ENCODE measurements at places on chromosomes 2 and 18.

DNA sequence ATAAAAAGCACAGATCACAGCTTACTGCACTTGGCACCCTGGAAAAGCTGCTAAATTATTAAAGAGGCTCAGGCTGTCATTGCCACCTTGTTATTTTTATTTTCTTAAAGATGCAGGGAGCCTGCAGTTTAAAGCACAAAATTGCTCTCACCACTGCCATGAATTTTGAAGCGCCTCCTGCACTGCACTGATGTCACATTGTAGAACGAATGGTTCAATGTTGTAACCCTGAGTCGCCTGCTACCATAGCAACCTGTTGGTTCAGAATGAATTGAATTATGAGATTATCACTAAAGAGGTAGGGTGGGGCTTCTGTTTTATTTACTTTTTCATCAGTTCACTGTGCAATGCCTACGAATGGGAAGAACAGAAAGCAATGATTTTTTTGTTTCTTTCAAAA lies 16.5 kb downstream of the SCG2 start:
- DNase-seq: no peak

- DNase-seq: peak; percentile 43
Observed at GRCh38 chr2:71926089-71926447, 221.6 kb downstream of the CYP26B1 start.

DNA sequence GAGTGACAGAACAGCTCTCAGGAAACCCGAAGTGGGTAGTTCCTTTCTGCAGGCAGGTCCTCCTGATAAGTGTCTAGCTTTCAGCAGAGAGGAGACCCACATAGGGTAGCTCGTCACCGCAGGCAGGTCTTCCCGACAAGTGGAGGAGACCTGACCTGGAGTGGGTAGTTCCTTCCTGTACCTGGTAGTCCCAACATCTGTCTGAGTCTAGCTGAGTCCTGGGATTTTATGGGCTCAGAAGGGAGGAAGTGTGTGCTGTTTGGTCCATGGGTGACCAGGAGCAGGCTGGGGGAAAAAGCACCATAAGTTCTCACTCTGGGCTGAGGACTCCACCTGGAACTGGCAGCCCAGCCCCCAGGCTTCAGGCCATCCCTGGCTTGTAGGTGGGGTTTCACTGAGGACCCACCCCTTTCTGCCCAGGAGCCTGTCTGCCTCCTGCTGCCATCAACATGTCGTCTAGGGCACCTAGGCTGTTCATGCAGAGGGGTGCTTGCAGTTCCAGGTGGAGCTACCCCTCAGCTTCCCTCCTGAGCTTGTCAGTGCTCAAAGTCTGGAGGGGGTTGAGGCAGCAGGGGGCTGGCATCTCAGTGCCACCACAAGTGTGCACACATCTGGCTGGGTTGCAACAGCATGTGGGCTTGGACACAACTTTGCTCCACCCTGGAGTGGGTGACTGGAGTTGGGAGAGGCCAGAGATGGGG lies 9.4 kb downstream of the DYSF start:
- DNase-seq: peak; percentile 62

GRCh38 chr2:239879423-239880084 lies 145.6 kb downstream of the NDUFA10 start:
- no peak for DNase-seq

DNA sequence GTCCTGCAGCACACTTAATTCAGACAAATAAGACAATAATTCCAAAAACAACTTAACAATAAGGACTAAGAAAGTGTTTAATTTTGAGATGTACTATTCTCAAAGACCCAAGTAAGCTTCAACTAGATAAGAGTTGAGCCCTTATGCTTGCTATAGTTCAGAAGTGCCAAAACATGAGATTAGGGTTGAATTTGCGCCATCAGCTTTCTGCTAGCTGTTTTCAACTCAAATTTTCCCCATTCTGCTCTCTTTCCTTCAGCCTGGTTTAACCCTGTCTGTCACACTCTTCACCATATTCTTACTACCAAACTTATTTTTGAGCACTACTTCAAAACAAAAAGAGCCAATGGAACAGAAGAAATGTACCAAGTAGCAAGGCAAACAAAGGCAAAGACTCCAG lies 4.1 kb downstream of the NFE2L2 start:
- no peak for DNase-seq

- no peak for DNase-seq
Observed at GRCh38 chr2:136238286-136239078, 120.5 kb upstream of the CXCR4 start.

DNA sequence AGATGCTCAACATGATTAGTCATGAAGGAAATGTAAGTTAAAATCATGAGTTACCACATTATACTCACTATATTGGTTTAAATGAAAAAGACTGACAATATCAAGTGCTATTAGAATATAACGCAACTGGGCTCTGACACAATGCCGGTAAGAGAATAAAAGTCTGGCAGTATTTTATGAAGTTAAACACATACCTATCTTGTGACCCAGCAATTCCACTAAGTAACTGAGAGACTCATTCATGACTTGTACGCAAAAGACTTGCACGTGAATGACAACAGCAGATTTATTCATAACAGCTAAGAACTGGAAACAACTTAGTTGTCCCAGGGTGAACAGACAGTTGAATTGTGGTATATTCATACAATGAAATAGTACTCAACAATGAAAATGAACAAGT lies 342.1 kb downstream of the SLC4A3 start:
- no peak for DNase-seq
